ENCODE measurements at places on chromosomes 1 and 21.

- no peak for DNase-seq
These were observed 20.4 kb upstream of the LBR start for GRCh38 chr1:225448146-225448805.

- peak; percentile 90 for DNase-seq
These were observed 701 bp downstream of the CEP170 start for GRCh38 chr1:243254233-243254926.

- DNase-seq, result no peak
These were observed 580.4 kb downstream of the TTLL7 start for GRCh38 chr1:83418558-83418957.

GRCh38 chr1:237570530-237570929 is 320.2 kb downstream of the ZP4 start:
- DNase-seq, result no peak

GRCh38 chr21:21045518-21045917 is 47.3 kb downstream of the NCAM2 start:
- peak; percentile 1 for DNase-seq

DNA sequence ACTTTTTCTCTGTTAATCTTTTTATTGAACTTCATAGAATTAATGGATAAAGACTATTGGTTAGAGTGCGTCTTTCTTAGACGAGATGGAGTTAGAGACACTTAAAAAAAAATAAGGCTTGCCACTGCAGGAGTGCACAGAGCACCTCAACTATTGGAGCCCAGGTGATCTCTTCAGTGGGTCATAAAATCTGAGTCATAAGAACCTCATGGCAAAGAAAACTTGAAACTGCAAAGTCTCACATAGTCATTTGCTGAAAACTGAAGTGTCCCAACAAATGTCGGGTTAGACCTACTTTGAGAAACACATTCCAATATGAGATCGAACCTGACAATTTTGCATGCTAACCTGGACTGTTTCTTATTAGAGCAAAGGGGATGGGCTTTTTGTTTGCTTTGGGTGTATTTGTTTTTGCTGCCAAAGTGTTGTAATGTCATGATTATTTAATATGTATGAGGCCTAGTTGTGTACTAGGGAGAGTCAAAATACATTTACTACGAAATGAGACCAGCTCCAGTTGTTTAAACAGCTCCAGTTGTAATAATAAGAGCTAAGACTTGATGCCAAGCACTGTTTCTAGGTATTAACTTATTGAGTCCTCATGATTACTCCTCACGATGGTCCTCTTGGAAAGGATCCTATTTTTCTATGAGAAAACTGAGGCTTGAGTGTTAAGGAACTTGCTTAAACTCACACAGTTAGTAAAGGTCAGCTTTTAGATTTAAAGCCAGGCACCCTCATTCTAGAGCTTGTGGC is 65.1 kb downstream of the DDR2 start:
- no peak for DNase-seq

- DNase-seq, result peak; percentile 36
These were observed 97.7 kb downstream of the ATP5PO start for GRCh38 chr21:33817663-33818451.
